ENCODE measurements at places on chromosomes 5 and 9. TPM values are rescaled to one million over a fixed set of nuclear protein-coding genes. Genes with fewer than 3 reads are reported as not detected.

The C9orf153 gene
- total RNA-seq = not detected

The PCDHA13 gene
- total RNA-seq = 1.5 TPM

The KIF12 gene
- 9.0 TPM for total RNA-seq

DNA sequence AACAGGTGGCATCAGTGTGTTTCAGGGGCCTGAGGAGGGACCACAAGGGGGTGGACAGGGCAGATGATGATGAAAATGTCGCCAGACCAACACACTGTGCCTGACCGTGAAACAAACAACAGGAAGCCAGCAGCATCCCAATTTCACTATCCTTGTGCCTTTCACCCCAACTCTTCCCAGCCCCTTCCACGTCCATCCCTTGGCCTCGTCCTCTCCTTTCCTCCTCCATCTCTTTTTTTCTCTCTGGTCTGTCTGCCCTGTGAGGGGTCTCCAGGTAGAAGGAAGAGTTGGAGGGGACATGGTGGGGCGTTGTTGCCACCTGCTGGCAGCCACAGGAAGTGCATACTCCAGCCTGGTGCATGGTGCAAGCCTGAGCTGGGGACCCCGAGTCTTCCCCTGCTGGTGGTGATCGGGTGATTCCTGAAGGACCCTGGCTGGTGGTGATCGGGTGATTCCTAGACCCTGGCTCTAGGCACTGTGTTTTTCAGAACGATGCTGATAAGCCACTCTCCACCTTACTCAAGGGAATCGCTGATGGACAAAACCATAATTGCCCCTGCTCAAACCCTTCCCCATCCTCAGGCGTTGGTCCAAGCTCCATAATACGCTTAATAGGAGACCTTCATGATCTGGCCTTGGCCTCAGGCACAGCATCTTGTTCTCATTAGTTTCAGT lies 21.7 kb upstream of the NSD1 start:
- peak; percentile 44 for DNase-seq

DNA sequence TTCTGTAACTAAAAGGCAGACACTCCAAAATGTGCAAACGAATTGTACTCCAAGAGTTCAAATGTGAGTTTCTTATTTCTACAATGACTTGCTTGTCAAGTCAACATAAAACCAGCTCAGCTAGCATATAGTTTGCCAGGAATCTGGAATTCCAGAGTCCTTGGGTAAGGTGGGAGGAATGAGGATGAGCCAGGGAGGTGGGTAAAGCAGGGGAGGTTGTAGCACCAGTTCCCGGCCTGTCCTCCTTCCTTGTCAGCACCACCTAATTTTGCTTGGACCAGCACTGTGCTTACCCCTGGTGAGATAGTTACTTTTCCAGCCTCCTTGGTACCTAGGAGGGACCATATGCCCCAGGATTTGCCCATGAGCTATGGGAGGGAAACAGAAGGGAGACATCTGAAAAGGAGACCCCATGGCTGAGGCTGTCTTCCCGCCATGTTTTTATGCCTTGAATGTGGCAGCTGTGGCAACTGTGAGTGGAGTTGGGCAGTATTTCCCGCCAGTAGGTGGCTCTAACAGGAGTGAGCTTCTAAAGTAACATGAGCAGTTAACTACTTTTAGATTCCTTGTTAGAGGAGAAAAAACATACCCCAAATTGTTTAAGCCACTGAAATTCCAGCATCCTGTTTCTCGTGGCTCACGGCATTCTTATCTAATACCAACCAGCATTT lies 302.5 kb downstream of the TENT4A start:
- DNase-seq = no peak

- no peak for DNase-seq
Measured at GRCh38 chr5:32498484-32498883, 53.9 kb upstream of the ZFR start.

DNA sequence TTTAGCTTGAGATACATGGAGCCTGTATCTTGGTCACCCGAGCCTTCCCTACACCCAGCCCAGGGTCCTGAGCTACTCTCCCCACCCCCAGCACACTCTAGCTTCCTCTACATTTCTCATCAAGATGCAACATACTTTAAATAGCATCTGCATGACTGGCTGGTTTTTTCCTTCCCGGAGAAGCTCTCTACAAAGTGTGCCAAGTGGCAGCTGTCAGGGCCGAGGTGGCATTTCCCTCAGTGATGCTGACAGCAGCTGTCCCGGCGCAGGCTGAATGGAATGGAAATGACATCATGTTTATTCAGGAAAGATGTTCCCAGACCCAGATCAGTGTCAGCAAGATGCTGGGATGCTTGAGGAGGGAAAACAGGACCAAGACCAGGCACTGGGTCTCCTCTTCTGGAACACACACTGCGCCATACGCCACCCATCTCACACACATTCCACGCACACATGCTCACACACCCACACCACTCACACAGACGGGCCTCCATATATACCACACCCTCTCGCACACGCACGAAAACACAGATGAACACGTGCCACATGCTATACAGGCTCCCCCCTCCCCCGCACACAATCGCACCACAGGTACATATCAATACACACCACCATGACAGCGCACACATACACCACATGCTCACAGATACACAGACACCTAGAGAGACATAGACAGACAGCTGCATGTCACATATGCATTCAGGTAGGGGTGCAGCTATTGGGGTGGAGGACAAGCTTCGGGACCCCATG lies 67.8 kb downstream of the LHX2 start:
- DNase-seq = no peak

DNA sequence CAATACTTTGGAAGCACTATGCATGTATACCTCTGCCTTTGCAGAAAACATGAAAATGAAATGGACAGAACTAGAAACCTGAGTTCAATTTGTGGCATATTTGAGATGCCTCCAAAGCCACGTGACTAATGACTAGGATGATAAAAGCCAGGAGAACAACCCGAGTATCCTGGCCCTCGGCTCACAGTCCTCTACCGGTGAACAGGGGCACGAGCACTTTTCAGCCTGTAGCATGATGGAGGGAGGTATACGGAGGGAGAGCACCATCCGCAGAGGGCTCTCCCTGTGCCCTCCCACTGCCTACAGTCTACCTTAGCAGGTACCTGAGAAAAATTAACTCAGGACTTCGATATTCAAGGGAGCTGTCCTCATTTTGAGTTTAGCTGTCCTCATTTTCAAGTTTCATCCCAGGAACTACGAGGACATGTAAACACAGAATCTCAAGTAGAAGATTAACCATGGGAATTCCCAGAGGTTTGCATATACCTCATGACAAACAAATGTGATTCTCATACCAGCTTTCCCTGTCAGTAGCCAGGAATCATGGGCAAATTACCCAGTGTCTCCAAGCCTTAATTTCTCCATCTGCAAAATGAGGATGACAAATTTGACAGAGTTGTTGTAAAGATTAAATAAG lies 249.3 kb downstream of the DNAH5 start:
- DNase-seq = no peak

GRCh38 chr5:56647099-56647850 lies 168.1 kb upstream of the MAP3K1 start:
- DNase-seq = no peak

DNA sequence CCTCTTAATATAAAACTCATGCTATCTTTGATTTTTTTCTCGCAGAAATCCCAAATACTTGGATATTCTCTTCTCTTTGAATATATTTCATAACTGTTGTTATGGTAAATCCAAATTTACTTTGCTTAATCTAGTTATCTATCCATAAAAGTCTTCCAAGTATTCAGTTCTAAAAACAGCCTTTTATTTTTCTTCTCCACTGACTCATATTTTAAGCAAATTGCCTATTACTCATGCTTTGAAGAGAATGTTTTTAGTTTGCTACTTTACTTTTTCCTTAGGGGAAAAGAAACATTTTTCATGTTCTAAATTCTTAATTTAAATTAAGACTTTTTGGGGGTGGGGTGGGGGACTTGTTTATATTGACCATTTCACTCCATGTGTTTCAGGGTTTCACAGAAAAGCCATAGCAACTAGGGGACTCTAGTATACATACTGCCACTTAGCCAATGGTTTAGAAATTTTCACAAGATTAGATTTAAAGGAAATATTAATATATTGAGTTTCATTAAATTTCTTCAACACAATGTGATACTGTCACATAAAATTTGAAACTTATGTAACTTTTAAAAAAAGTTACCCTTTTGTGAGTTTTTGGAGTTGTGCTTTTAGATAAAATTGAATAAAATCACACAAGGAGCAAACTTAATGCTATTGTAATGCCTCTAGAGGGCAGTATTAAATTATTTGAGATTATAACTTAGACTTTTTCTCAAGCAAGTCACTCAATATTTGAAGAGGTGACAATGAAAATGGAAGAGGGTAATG lies 545.8 kb upstream of the ARRDC3 start:
- DNase-seq = no peak

- DNase-seq = no peak
Measured at GRCh38 chr5:40572937-40573336, 106.8 kb upstream of the PTGER4 start.

All from left lung (tissue), 14 donors.